SW480 (cell line): ENCODE measurements at places on chromosomes 16 and 17.

DNA sequence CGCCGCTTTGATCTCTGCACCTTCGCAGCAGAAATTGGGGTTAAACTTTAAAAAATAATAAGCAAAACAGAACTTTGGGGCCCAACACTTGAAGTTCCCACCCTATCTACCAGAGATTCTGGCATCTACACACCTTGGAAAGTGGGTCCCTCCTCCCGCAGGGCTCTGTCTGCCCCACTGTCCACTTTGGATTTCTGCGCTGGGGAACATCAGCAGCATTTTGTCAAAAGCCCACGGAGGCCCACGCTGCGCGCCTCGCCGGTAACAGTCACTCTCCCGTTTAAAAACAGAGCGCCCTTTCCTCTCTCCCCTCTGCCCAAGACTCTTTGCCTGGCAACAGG is 725 bp upstream of the WNT9B start:
- no peak for DNase-seq

DNA sequence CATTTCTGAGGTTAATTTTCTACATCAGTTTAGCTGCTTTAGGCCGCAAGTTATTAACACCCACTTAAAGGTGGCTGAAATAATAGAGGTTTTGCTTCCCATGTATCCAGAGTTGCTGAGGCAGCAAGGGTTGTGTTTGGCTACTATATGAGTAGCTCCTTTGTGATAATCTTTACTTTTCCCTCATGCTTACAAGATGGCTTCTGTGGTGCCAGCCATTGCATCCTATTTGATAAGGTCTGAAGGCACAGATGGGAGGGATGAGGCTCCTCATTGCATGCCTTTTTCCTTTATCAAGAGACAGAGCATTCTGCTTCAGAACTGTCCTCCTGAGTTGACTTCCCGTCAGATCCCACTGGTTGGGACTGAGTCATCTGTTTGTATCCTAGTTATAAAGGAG is 340.2 kb downstream of the WWOX start:
- DNase-seq = no peak

DNA sequence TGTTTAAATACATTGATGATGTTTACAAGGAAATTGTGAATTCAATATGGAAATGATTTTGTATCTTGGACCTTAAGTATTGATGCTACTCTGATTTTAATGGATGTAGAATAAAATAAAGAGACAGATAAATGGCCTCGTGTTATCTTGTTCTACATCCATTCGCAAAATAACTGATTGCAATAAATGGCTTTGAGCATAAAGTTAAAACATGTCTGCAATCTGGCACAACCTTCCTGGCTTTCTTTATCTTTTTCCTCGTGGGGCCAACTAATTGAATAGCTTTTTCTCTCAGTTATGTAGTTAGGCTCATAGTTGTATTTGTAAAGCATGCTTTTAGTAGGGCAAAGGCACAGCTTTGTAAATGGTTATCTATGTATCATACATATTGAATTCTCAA is 691.4 kb downstream of the CDH8 start:
- no peak for DNase-seq

DNA sequence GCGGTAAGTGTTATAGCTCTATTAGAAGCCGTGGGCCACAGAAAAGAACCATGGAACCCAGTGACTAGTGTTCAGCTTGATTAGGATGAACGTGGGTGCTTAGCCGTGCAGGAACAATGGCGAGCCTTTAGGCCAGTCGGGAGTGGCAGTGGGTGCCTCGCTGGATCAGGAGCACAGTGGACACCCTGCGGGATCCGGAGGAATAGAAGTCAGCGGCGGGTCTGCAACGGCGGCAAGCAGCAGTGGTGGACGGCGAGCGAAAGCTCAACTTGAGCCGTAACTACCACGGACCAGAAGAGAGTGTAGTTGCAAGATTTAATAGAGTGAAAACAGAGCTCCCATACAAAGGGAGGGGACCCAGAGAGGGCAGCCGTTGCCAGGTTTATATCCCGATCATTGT is 37.3 kb upstream of the CDH15 start:
- DNase-seq = no peak

DNA sequence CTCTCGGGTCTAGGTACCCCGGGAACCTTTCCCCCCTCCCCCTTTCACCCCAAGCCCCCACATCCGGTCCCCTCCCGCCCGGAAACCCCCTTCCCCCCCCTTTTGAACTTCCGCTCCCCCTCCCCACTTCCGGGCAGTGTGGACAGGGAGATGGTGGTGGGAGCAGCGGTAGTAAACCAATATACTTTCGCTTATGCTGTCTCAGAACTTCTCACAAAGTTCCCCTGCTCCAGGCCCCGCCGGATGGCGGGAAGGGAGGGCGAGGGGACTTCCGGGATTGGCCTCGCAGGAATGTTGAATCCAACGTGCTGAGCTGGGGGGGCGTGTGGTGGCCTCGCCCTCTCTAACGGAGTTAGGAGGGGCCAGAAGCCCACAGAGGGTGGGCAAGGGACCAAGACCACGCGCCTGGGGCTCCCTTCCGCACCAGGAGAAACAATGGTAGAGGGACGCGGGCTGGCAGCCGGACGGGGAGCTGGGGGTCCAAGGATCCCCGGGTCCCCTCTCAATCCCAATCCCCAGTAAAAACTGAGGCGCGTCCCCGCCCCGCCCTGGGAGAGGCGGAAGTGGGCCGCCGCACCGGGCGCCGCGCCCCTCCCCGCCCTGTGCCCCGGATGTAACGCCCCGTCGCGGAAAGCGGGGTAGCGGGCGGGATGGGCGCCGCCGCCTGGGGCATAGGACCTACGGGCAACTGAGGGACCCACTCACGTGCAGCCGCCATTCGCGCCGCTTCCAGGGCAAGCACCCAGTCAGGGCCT is 742 bp downstream of the PFN1 start:
- DNase-seq = peak; percentile 42

- no peak for DNase-seq
Observed at GRCh38 chr16:14449334-14449733, 180.7 kb downstream of the PARN start.

- DNase-seq = no peak
Observed at GRCh38 chr16:84836967-84837366, 17.2 kb downstream of the CRISPLD2 start.

GRCh38 chr17:10089196-10089804 is 109.1 kb downstream of the GAS7 start:
- DNase-seq = no peak

DNA sequence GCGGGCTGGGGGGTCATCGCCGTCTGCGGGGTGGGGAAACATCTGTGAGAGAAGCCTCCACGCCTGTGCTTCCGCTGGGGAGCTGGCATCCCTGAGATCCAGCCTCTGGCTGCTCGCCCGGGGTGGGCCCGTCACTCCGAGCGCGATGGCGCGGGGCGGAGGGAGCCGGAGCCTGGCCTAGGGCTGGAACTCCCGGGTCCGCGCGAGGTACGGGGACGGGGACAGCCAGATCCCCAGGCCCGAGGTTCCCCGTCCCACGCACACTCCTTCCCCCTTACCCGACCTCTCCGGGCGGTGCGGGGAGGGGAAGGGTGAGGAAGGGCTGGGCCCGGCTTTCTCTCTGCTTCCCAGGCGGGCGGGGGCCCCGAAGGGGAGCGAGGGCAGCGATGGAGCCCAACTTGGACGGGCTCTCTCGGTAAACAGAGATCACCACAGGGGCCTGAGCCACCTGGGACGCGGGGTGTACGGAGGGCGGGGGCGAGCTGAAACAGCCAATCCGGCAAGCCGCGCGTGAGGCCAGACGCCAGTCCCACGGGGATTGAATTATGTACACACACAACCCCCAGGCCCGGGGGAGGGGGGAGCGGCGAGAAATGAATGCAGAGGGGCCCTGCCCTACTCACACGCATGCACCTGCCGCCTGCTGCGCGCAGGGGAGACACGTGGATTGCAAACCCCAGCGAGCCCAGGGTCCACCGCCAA is at the start of gene SLC16A11:
Gene SLC16A11, minus strand, starts transcription at position 596 of the 702 bp plus-strand sequence. Its CDS starts 579 bp downstream, at position 17.
- no peak for DNase-seq

DNA sequence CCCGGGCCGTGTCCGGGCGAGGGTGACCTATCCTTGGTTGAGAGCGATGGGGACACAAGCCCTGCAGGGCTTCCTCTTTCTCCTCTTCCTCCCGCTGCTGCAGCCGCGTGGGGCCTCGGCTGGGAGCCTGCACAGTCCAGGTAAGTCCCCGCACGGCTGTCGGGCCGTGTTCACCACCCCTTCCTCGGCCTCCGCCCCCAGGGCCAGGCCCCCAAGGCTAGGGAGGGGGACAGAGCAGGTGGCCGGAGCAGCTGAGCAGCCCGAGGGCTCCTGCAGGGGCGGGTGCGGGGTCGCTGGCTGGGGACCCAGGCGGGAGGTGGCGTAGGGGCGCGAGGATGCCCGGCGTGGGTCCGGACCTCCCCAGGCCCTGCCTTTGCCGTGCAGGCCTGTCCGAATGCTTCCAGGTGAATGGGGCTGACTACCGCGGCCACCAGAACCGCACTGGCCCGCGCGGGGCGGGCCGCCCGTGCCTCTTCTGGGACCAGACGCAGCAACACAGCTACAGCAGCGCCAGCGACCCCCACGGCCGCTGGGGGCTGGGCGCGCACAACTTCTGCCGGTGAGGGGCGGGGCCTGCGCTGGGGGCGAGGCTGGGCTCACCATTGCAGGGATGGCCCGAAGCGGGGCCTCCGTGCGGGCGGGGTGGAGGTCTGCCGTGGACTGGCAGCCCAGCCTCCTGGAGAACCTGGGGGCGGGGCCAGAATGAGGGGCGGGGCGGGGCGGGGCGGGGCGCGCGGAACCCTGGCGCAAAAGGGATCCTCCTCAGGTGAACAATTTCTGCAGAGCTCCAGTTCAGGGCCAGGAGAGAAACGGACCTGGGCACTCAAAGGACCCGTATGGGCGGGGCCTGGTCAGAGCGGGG is 631 bp downstream of the KREMEN2 start:
- peak; percentile 83 for DNase-seq

- peak; percentile 28 for DNase-seq
Observed at GRCh38 chr16:84423416-84423837, 55.1 kb downstream of the ATP2C2 start.

DNA sequence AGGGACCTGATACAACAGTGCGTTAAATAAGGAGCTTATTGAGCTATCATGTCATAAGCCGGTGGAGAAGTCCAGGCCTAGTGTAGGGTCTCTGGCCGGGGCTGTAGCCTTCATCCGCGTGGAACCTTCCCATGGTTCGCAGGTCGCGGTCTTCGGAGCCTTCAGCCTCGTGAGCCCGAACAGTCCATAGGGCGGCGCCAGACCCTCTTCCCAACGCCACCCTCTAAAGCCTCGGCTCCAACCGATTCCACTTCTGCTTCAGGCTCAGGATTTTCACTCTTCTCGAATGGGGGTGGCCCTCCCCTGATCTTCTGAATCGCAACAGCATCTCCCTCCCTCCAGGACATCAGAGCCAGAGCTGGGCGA is 10.3 kb upstream of the BRCA1 start:
- no peak for DNase-seq

GRCh38 chr17:57125866-57126265 is 40.8 kb downstream of the AKAP1 start:
- DNase-seq = no peak

- DNase-seq = no peak
Observed at GRCh38 chr16:20939611-20940010, 39.0 kb downstream of the LYRM1 start.

GRCh38 chr16:23608194-23608593 is 12.1 kb upstream of the NDUFAB1 start:
- DNase-seq = no peak

DNA sequence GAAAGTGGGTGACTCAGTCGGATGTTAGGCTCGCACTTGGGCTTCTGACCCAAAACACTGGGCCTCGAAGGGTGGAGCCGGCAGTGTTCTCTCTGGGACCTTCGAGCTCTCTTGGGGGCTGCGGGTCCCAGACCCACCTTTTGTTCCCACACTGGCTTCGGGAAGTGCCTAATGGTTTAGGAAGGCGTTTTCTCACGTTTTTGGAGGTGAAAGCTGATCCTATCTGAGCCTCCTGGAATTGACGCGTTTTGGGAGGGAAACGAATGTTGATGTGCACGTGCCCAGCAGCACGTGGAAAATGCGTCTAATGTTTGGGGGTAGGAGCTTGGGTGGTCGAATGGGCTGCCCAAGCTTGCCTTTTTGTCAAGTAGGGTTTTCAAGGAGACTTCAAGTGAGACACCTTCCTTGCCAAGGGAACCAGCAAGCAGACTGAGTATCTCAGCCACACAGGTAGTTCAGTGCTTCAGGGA is 666 bp downstream of the HGS start:
- no peak for DNase-seq

- DNase-seq = no peak
Observed at GRCh38 chr17:45997624-45998023, 1.4 kb upstream of the STH start.

- DNase-seq = no peak
Observed at GRCh38 chr16:57730771-57731730, 4.5 kb upstream of the KATNB1 start.

- DNase-seq = no peak
Observed at GRCh38 chr17:17051791-17052461, 9.7 kb downstream of the MPRIP start.

DNA sequence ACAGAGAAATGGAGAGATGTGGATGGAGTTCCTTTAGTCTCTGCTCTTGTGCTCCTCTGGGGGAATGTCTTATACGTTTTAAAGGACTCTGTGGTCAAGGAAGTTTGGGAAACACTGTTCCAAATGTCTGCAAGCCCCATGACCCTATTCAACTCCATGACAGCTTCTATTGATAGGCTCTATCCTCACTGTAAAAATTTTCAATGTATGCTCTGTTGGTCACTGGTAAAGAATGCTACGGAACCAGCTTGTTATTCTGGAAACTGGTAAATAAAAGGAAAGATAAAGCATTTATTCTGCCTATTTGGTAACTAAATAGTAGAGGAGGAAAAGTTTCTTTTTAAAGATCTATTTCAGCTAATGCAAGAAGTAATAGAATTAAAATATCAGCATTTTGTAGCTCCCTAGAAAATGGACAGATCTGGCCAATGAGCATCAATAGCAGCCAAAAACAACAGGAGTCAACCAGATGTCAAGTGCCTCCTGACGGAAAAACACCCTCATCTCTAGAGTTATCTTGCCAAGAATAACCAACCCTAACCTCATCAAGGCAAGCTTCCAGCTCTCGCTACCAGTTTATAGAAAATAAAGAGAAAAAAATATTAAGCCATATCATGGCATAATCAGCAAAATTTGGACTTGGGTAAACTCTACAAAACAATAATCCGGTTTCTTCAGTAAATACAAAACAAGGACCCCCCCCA is 16.1 kb downstream of the GDE1 start:
- no peak for DNase-seq

DNA sequence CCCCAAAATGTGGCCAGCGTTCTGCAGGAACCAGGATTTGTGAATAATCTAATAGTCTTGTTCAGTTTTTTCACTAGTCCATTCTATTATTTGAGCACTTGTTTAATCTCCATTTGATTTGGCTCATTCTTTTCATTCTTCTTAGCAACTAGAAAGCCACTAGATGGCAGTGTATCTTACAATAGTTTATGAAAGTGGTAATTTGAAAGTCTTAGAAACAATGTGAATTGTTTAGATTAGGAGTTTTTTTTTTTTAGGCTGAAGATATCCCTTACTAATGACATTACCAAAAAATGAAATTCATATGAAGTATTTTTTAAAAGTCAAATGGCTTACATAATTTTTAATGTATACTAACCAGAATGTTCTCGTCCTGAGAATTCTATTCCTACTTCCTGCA is 6.7 kb downstream of the ERI2 start:
- peak; percentile 57 for DNase-seq

DNA sequence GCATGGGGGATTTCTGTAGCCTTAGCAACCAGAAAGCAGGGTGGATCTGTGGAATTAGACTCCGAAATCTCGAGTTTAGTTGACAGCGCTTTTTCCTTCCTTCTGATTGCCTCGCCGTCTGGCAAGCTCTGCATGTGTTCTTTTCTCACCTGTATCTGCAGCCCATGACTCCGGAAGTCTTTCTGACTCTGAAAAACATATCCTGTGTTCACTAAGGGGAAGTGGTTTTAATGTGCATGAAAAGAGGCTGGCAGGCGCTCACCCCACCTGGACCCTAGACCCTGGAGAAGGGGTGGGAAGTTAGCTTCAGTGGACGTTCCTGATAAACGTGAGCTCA is 158.5 kb downstream of the RPTOR start:
- DNase-seq = no peak
